ENCODE measurements at places on chromosomes 7 and 10.

GRCh38 chr10:513393-513792 is 176.1 kb downstream of the DIP2C start:
- no peak for DNase-seq

- peak; percentile 65 for DNase-seq
Measured at GRCh38 chr7:157490465-157490912, 153.7 kb downstream of the DNAJB6 start.

- no peak for DNase-seq
Measured at GRCh38 chr7:20777377-20778062, 9.2 kb downstream of the SP8 start.

- no peak for DNase-seq
Measured at GRCh38 chr10:120436439-120437112, 20.5 kb upstream of the PLPP4 start.

DNA sequence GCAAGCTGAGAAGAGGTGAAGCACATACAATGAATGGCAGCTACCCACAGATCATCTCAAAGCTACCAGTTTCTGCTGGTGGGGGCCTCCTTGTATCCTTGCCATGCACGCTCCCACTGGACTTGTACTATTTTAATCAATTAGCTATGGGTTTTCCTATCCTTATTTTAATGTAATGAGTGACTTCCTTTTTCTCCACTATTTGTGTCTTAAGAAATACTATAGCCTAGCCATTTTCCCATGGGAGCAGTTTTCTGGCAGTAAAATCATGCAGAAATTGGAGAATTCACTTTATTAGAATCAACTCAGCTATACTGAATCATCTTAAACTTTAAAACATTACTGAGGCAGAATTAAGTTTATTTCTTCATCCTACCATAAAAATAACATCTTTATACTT is 73.5 kb downstream of the CTNNA3 start:
- no peak for DNase-seq

- DNase-seq = no peak
Measured at GRCh38 chr10:78626471-78626870, 442.3 kb upstream of the ZMIZ1 start.

DNA sequence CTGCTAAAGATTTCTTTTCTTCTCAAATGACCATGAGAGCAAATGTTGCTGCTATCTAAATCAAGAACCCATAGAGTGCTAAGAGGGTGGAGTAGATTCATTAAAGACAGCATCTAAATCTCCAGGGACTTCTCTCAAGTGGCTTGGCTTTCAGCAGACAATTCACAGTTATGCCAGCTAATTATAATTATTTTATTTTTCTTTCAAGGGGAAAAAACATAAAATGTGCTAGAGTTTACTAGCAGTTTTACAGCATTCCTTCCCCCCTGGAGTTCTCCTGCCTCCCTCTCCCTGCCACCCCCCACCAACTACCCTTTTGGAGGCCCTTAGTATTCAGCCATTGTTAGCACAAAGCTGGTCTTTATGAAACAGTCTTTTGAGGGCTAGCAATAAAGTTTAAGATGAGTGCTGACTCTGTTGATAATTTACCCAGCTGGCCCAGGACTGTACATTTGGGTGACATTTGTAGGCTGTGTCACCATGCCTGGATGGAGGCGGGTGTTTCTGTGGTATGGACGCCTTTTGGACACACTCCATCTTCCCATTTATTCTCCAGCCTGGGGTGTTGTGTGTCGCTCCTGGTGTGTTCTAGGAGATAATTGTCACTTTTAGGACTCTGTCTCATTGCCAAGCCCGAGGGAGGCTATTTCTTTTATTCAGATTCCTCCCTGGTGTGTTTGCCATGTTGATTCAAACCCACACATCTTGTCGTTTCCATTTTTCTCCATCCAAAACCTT is 160.2 kb downstream of the CREB5 start:
- DNase-seq = no peak

DNA sequence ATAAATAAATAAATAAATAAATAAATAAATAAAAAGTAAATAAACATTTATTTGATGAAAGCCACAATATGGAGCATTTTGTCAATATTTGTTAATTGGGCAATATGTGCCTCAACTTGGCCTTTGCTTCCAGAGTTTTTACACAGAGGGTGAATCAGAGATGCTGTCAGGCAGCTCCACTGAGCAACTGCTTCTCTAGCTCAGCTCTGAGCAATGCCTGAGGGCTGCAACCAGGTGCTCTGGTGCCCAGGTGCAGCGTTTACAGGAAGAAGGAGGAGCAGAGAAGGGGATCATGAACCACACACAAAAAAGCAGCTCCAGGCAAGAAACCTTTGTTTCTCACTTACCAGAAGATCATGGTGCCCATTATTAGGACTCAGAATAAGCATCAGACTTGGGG is 876.2 kb upstream of the AUTS2 start:
- no peak for DNase-seq

DNA sequence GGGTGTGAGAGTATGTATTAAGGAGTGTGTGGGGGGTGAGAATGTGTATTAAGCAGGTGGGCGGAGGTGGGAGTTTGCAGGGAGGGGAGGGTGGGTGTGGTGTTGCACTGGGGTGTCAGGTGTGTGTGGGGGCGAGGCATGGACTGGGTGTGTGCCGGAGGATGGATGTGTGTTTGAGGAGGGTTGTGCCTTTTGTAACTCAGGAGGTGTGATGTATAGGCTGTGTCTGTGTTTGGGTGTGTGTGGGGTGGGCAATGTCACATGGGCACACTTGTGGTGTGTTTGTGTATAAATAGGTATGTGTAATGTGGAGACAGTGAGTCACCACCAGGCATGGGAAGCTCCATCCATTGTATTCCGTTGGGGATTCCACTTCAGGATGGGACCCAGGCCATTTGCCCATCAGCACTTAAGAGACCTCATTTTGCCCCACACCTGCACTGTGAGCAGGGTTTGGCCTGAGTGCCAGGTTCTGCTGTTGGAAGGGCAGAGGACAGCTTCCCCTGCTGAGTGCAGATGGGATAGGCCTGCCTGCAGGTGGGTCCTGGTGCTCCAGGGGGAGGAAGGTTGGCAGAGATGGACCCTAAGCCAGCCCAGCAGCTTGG is 5.8 kb downstream of the UNC5B start:
- DNase-seq = no peak

DNA sequence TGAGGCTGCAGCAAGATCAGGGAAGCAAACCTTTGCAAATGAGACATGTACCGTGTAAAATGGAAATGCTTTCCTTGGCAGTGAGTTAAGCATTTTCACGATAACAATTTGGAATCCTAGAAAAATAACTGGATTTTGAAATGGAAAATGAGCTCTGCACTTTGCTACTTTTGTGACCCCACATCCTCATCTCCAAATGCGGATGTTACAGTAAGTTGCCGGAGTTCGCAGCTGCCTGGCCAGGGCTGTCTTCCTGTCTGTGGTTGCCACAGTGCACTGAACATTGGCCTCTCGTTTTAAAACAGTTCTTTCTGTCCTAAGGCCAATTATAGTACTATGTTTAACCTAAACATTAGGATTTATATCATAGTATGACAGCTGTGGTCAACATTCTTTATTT is 136.2 kb upstream of the FZD8 start:
- DNase-seq = no peak

DNA sequence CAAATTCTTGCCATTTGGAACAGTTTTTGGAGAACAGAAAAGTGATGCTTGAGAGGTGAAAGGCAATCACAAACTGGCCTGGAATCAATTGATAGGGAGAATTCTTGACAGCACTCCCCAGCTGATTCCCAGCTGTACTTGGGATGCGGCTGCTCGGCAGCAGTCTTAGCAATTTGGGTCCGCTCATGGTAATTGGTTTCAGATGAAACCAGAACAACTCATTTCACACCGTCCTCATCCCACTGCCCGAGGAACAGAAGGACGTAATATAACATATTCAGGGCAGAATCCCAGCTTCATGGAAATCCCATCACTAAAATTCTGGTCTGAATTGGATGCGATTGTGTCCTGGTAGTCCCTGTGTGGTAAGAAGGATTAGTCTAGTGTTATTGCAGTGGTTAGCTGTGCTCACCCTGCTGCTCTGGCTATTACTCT is 223.3 kb upstream of the FERD3L start:
- DNase-seq = no peak

- DNase-seq = no peak
Measured at GRCh38 chr10:71850021-71850742, 869 bp downstream of the PSAP start.

DNA sequence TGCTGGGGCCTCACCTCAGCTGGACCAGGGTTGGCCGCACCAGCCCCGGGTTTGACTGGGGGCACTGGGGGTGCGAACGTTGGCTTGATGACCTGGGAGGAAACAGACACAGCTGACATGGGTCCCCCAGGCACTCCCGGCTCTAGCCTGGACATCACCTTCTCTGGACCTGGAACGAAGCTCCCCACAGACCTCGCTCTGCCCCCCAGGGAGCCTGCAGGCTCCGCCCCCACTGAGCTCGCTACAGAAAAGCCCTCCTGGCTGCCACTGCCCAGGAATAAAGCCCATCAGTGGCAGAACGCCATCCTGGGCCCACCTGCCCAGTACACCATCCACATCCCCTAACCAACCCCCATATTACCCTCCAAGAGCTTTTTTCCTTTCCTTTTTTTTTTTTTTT is 13.0 kb downstream of the ADAM8 start:
- DNase-seq = no peak

- no peak for DNase-seq
Measured at GRCh38 chr7:33459340-33459751, 330.0 kb downstream of the BBS9 start.

DNA sequence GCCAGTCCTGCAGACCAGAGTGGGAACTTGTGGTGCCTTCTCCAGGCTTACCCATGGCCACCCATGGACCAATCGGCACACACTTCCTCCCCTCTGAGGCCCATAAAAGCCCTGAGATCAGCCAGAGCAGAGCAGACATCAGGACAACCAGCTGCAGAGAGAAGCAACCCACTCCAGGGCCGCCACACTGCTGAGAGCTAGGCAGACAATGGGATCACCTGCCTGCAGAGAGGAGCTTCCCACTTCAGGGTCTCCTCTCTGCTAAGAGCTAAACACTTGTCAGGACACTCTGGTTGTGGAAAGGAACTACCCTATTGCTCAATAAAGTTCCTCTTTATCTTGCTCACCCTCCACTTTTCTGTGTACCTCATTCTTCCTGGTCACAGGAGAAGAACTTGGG is 34.0 kb downstream of the C7orf25 start:
- no peak for DNase-seq

DNA sequence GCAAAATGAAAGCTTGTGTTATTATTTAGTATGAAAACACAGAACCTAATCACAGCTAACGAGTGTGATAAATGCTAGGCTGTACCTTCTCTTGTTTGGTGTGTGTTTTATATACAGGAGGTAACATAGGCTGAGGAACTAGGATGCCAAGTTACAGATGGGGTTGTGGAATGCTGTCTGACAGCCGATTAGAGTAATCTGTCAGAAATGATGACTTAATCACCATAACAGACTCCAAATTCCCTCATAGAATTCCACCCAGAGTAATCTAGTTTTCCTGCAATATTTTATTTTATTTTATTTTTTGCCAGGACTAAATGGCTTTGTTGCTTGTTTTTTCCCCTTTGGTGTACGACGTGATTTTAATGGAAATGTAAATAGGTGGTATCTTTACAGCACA is 221.2 kb downstream of the CELF2 start:
- DNase-seq = no peak

DNA sequence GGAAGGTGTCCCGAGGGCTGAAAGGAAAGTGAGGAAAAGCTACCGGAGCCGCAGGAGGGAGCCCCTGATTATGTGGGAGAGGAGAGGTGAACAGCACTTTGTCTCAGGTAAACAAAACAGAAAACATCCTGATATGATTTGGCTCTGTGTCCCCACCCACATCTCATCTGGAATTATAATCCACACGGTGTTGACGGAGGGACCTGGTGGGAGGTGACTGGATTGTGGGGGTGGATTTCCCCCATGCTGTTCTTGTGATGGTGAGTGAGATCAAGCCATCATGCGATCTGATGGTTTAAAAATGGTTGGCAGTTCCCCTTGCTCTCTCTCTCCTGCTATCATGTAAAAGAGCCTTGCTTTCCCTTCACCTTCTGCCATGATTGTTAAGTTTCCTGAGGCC is 3.0 kb downstream of the POLD2 start:
- no peak for DNase-seq
